Activated T-cell treated with anti-CD3 and anti-CD28 coated beads, Interleukin-2, amount 50 U/mL, for 72 hours (primary cell): ENCODE measurements at places on chromosomes 5 and 9.
A peak's percentile ranks its signal among the peaks of the same experiment; 100 is the strongest.

GRCh38 chr5:41629897-41630296 lies 119.5 kb upstream of the PLCXD3 start:
- DNase-seq, result no peak

GRCh38 chr9:36166168-36166927 lies 2.8 kb upstream of the CCIN start:
- peak; percentile 87 for DNase-seq

DNA sequence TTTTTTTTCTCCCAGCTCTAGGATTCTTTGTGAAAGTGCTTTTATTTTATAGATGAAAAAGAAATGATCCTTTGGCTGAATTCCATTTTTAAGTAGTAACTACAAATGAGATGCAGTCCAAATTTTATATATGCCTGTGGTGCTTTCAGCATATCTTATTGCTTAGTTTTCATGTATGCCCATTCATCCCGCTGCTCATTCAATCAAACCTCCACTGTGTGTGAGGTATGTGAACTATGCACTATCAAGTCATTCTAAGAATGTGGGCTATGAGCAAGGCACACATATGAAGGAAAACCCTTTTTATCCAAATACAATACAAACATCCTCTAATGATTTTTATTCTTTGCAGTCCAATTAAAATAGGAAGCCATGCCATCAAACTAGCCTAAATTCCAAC lies 1069.1 kb upstream of the DMAC1 start:
- no peak for DNase-seq

DNA sequence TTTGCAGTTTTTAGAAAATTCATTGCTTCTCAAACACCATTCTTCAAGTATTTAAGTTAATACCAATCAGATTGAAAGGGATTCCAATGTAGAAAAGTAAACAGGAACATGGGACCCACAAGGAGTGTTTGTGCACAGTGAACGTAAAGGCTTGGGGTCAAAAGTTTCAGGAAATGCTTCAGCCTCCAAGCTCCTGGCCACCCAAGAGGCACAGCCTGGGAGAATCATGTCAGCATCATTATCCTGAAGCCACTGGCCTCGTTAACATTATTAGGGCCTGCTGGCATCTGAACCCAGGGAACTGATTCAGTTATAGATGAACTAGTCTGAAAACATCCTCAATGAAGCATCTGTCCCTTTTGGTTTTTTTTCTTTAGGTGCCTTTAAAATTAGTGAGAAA lies 122.9 kb downstream of the NXNL2 start:
- no peak for DNase-seq

GRCh38 chr5:95861221-95861863 lies 38.8 kb upstream of the GLRX start:
- DNase-seq, result no peak

- no peak for DNase-seq
These were observed 2403.7 kb upstream of the C9orf72 start for GRCh38 chr9:29976981-29977380.

DNA sequence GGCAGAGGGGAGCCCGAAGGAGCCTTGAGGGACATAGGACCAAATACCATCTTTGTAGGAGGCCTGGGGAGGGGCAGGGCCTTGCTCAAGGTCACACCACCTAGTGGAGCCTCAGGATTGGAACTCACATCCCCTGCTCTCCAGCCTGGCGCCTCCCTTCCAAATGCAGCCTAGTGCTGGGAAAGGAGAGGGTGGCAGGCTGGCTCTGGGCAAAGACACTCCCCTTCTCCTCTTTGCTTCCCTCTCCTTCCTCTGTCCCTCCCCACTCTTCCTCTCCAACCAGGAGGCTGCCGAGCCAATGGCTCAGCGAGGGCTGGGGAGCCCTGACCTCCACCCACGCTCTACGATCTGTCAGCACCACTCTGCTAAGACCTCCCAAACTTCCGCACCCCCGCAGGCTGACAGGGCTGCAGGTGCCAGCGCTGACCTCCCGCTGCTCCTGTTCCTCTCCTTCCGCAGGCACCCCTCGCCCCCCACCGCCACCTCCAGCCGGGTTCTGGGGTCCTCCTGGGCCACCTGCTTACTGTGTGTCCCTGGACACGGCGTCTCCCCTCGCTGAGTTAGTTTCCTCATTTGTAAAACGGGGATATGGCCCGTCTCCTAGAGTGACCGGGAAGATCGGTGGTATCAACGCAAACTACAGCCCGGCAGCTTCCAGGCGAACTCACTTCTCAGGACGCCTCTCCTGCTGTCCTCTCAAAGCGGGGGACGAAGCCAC lies 52.9 kb downstream of the C9orf50 start:
- no peak for DNase-seq

DNA sequence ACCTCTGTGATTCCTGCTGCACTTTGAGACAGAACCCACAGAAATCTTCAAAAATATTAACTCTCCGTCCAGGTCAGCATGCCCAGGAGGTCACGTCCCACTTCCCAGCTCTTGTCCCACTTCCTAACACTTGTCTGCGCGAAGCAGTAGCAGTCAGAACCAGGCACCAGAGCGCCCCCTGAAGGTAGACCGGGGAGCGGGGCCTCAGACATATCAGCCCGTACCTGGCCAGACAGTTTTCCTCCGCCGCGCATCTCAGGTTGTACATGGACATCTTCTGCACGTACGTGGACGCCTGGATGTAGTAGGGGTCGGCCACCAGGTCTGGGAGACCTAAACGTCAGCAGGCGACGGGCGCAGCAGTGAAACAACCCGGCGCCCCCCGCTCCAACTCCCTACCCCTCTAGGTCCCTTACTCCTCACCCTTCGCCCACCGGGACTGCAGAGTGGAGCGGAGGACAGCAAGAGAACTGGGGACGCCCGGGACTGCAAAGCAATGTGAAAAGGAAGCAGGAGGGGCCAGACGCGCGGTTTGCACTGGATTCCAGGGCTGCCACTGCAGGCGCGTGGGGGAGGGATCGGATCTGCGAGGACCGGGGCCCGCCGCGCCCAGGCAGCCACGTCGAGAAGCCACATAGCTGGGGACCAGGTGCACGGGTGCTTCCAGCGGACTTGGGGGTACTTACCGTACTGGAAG lies 1.2 kb downstream of the LOX start:
- DNase-seq, result peak; percentile 73

GRCh38 chr5:88944751-88945531 lies 62.0 kb upstream of the MEF2C start:
- no peak for DNase-seq

- no peak for DNase-seq
These were observed 38.7 kb upstream of the UBTD2 start for GRCh38 chr5:172322028-172322965.

DNA sequence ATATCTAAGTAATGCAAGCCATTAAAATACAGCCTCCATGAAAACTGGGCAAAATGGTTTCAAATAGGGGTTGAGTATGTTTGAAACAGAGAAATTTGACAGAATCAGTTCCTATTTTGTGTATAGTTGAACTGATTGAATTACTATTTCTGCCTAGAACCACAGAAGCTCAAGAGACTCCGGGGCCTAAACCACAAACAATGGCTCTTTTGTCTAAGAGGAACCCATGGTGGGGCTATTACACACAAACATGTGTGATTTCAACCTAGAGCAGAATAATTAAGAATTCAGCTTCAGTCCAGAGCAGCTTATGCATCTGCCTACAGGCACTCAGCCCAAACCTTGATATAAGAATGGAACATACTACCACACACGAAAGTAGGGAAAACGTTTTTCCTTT lies 171.2 kb upstream of the MPDZ start:
- DNase-seq, result no peak

GRCh38 chr9:129382281-129383018 lies 204.4 kb upstream of the IER5L start:
- DNase-seq, result no peak

DNA sequence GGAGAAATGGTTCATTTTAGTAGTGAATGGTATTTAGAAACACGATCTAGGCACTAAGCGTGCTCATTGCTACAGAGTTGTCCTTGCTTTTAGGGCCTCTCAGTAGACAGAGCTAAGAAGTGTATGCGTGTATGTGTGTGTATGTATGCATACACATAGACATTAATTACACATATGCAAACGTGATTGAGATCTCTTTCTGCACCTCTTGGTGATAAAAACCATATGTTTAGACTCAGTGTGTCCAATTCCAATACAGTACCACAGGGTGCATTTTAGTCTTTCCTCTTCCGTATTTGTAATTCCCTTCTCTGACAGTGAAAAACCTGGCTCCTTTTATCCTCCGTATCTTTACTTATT lies 13.1 kb downstream of the TRIO start:
- no peak for DNase-seq

- DNase-seq, result no peak
These were observed 398.1 kb downstream of the MAN2A1 start for GRCh38 chr5:110087829-110088228.

GRCh38 chr5:112205846-112206245 lies 213.2 kb downstream of the EPB41L4A start:
- DNase-seq, result no peak

GRCh38 chr5:44860267-44860666 lies 51.5 kb downstream of the MRPS30 start:
- no peak for DNase-seq

- DNase-seq, result no peak
These were observed 2.8 kb downstream of the ASB6 start for GRCh38 chr9:129639034-129639630.
